AG10803 (cell line): ENCODE measurements at places on chromosomes 1 and 21.

- DNase-seq = peak; percentile 46
These were observed at the start of gene PTPRF for GRCh38 chr1:43530483-43531106. Gene PTPRF (plus strand): TSS chr1:43530883. CDS start chr1:43545076, 14,193 bp downstream.

GRCh38 chr21:31459457-31459856 is 115.4 kb upstream of the TIAM1 start:
- DNase-seq = no peak

DNA sequence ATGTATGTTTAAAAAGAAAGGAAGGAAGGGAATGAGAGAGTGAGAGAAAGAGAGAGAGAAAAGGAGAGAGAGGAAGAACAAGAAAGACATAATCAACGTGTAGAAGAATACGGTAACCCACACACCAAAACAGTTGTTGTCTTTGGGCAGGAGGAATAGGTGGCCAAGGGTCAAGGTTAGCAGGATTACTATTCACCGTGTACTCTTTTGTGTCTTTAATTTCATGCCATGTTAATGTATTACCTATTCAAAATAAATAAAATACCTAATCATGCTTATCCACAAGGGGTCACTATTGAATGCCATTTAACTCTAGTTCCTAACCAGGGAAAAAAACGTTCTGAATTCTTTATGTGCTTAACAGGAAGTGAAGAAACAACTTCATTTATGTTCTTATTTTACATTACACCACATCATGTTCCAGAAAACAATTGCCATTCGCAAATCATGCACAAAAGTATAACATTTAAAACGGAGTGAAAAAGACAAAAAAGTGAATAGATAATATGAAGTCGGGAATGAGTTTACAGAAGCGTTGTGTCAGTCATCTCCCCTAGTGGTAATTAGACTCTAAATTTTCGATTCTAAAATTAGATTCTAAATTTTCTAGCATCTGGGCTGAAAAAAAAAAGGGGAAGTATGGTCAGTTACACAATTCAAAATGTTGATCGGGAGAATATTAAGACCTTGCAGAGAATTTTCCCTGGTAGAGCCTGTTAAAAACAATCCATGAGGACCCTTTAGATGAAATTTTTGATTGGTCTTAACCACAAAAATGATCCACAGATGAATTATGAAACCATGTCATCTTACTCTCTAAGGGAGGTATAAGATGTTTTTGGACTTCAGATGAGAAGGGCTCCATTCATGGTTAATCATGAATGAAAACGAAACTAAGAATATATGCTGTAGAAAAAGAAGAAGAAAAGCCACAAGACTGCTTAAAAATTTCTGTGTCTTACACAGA is 700 bp upstream of the KMO start:
- DNase-seq = peak; percentile 69

GRCh38 chr1:78340006-78340405 is 150.8 kb upstream of the PTGFR start:
- peak; percentile 78 for DNase-seq

GRCh38 chr1:66275601-66276023 is 258.3 kb upstream of the SGIP1 start:
- no peak for DNase-seq

- peak; percentile 83 for DNase-seq
These were observed 147.0 kb upstream of the ERG start for GRCh38 chr21:38645282-38645681.

DNA sequence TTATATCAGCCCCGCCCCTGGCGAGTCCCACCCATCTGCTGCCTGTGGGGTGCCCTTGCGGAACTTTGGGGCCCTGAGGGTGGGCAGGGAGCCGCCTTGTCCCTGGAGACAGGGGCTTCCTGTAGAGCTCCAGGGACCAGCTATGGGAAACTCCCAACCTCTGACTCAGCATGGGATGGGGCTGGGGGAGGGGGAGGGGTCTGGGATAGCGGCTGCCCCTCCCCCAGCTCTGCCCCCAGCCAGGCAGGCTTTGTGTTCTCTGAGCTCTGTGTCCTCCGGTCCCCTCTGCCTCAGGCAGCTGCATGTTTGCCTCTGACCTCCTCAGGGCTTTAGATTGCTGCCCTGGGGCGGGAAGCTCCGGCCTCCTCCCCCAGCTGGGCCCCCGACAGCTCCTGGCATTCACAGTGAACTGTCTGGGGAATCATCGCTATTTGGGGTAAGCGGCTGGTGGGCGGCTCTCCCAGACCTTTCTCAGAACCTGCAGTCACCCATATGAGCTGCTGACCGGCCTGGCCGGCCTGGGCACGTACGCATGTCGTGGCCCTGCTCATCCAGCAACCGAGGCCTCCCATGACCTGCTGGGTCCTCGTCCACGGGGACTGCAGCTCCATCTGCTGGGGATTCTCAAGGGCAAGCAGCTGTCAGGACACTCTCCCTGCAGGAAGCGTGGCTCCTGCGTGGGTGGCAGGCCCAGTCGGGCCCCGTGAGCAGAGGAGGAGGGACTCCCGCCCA is 17.1 kb downstream of the ARHGEF16 start:
- DNase-seq = peak; percentile 33

- DNase-seq = no peak
These were observed 45.8 kb downstream of the PRDM16 start for GRCh38 chr1:3114846-3115245.

- peak; percentile 43 for DNase-seq
These were observed 53.0 kb downstream of the PBX1 start for GRCh38 chr1:164611754-164612642.

DNA sequence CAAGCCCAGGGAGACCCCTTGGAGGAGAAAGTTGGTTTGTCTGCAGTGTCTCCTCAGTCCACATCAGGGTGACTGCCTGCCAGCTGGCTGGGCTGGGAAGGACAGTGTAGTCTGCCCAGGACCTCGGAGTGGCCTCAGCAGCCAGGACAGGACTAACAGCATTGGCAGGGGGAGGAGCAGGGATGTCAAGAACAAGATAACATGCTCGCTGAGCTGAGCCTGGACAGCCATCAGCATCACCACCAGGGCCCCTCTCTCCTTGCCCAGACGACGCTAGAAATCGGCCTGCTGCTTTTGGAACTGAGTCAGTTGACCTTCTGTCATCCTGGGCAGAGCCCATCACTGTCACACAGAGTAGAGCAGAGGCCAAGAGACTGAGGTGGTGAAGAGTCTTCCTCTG is 83.6 kb upstream of the CNTN2 start:
- DNase-seq = no peak
